ENCODE measurements at places on chromosomes 11 and 22. TPM values are rescaled to one million over a fixed set of nuclear protein-coding genes. Genes with fewer than 3 reads are reported as not detected.

GRCh38 chr11:7906481-7906880, 24.6 kb downstream of the OR10A6 start:
- DNase-seq = no peak
- no peaks in the 10 kb centered on the region for H3K27me3 ChIP-seq

DNA sequence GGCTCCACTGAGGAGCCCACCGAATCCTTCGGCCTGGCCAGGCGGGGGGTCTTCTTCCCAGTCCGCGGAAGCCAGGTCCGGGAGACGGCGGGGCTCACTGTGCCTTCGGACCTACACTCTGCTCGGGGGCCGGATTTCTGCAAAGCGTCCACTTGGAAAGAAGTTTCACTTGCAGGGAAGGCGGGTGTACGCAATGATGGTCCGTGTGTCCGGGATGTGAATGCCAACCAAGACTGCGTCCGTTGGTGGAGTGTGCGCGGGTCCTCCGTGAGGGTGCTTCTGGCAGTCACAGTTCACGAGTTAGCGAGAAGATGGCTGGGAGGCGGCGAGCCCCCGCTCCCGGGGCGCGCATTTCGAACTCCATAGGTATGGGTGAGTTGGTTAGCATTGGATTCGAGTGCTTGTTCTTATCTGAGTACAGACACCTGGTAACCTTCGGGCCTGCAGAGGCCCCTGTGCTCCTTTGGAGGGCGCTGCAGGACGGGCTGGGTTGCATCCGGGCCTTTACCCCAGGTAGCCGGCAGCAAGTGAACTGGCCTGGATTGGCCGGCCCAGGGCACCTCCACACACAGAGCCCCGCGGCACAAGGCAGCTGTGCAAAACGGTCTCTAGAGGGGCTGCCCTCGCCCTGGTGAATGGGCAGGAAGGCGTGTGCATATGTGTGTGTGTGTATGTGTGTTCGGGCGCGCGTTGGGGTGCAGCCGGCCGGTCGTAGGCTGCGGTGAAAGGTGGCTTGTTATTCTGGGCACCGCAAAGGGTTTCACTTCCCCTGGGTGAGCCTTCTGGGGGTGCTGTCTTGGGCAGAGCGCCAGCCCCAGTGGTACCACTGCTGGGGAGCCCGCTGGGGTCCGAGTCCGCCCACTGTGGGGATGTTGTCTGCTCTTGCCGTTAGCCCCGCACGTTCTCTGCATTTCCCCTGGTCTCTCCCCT, 13.3 kb upstream of the CYP2R1 start:
- DNase-seq = no peak
- no peak overlapping the region for H3K27ac ChIP-seq
- H3K36me3 ChIP-seq = no peaks in the 10 kb centered on the region
- H3K4me3 ChIP-seq = no peak overlapping the region
- no peaks in the 10 kb centered on the region for H3K27me3 ChIP-seq

DNA sequence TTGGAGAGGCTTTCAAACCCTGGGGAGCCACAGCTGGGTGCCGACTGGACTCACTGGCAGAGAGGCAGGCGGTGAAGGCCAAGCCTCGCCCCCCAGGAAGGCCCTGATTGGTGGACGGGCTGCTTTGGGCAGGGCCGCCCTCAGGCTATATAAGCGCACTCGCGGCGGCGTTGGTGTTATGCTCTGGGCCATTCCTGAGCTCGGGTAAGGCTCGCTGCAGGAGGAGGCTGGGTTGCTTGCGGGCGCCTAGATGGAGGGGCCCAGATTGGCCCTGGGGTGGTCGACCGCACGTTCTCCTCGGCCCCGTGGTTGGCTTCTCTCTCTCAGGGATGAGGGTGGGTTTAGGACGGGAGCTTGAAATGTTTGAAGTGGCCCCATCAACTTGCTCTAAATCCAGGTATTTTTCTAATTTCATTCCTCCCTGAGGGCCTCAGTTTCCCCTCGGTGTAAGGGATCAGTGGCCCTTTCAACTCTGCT, at the start of gene SPDYC:
SPDYC (plus strand) TSS at position 176 of the 477 bp plus-strand sequence. CDS start 1,125 bp downstream, outside the sequence.
- peak; percentile 98 for DNase-seq
- H3K27ac ChIP-seq = peak within 1 kb of the TSS; percentile 87
- H3K36me3 ChIP-seq = no peaks in the 10 kb centered on the region

- no peak overlapping the region for H3K4me3 ChIP-seq
- DNase-seq = no peak
- H3K27ac ChIP-seq = no peak overlapping the region
- H3K36me3 ChIP-seq = peaks cover 17% of the 10 kb centered on the region
Observed at GRCh38 chr11:116946414-116946813, 109.0 kb upstream of the APOA1 start.

DNA sequence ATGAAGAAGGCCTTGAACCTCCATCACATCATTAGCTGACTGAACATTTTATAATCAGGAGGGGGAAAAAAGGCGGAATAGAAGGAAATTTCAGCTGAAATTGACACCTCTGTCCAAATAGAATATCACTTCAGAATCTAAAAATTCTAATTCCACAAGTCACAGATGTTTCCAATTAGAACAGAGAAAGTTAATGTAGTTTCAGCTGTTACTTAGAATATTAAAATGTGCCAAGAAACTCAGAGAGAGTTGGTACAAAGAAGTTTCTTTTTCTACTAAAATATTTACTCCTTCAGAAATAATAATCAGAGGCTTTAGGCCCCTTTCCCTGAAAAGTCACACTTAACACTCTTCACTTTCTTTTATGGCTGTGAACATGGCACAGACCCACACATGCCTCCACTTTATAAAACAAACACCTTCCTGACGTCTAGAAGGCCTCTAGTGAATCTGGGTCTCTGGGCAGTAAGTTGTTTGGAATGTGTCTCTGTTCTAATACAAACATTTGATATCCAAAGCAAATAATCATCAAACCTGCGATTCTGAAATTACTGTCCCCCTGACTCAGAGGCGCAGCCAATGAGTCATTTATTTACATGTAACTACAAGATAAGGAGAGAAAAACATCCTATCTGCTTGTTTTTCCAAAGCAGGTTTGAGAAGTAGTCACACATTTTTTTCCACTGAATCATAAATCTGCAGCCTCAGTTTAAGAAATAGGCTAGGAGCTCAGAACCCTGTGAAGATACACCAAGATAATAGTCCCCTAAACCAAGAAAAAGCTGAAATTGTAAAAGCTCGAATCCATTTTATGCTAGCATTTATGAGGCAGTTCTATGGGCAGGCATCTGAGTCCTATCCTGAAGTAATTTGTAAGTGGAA, 148.4 kb downstream of the ME3 start:
- H3K36me3 ChIP-seq = no peaks in the 10 kb centered on the region
- H3K27me3 ChIP-seq = no peaks in the 10 kb centered on the region
- no peak overlapping the region for H3K4me3 ChIP-seq
- peaks cover 33% of the 10 kb centered on the region for H3K4me1 ChIP-seq
- H3K27ac ChIP-seq = no peak overlapping the region

GRCh38 chr11:11572386-11572785, 49.4 kb downstream of the GALNT18 start:
- H3K4me1 ChIP-seq = no peaks in the 10 kb centered on the region
- H3K36me3 ChIP-seq = no peaks in the 10 kb centered on the region

DNA sequence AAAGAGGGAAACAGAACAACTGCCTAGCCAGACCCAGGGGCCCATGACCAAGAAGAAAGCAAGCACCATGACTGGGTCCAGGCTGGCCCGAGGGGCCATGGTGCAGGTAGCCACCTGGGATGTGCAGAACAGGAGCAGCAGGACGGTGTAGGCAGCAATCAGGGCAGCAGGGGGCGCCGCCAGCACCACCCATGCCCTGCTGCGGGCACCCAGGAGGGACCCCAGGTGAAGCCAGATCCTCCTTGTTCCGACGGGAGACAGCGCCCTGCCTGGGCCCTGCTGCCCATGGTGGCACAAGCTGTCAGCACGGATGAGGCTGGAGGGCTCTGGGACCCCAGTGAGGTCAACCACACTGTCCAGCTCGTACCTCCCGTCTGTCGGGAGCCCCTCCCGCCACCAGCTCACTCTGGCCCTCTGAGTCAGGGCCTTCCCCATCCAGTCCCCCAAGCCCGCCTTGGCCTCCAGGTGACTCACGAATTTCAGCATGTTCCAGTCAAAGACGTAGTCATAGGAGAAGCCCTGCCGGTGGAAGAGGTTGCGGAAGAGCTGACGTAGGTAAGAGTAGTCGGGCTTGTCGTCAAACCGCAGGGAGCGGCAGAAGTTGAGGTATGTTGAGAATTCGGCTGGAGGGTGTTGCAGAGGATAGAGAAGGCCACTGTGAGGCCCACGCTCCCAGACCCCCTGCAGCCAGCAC, 18.8 kb downstream of the CSNK1E start:
- no peaks in the 10 kb centered on the region for H3K4me1 ChIP-seq
- no peaks in the 10 kb centered on the region for H3K27me3 ChIP-seq
- H3K36me3 ChIP-seq = peaks cover 80% of the 10 kb centered on the region

DNA sequence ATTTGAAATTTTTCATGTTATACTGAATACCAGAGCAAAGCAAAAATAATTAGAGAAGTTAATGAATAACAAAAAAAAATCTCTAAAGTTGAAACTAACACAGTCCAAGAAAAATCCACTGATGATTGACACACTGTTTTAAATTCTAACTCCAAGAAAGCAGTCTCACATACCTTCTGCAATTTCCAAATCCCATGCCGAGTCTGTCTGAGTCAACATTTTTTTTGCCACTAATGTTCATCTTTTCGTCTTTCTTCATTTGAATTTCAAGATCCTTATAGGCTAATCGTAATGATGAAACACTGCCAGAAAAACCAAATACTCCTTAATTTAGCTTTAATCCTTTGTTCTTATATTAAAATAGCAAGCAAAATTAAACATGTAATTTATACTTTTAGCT, 39.5 kb downstream of the ARFGAP3 start:
- no peaks in the 10 kb centered on the region for H3K4me1 ChIP-seq
- H3K27me3 ChIP-seq = no peaks in the 10 kb centered on the region
- no peaks in the 10 kb centered on the region for H3K36me3 ChIP-seq

- H3K36me3 ChIP-seq = no peaks in the 10 kb centered on the region
- no peak overlapping the region for H3K27ac ChIP-seq
- H3K4me3 ChIP-seq = no peak overlapping the region
- DNase-seq = peak; percentile 47
- H3K27me3 ChIP-seq = peaks cover 5% of the 10 kb centered on the region
Observed at GRCh38 chr11:69909561-69910518, 90.6 kb upstream of the FGF3 start.

DNA sequence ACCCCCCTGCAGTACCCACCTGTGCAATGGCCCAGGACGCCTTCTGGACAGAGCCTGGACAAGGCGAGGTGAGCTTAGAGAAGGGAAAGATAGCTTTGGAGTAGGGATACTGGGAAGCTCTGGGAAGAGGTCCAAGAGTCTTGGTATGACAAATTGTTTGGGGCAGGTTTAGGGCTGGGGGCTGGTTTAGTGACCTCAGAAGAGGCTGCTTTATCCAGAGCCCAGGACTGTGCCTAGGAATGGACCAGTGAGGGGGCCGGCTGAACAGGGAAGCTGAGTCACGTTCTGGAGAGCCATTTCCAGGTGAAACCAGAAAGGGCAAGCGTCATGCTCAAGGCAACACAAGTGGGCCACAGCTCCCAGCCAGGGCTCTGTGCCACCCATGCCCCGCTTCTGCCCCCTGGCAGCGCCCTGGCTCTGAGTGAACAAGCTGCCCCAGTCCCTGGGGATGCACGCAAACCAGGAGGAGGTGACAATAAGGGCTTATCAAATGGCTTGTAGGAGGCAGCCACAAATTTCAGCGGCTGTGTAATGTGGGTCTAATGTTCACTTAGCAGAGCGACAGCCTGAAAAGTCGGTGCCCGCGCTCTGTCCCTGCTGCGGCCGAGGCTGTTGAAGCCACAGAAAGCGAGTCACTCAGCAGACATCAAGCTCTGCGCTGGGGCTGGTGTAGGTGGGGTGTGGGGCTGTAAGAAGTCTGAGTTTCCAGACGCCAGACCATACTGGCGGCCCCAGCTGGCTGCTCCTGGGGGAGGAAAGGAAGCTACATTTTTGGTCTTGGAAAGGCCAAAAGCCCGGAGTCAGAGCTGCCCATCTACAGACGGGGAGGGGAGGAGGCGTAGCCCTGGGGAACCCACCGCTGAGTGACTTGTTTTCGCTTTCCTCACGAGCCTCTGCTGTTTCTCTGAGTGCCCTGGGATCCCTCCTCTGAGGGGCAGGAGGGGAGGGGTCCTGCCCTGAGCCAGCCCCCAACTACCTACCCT, 18.3 kb upstream of the SYT7 start:
- no peaks in the 10 kb centered on the region for H3K36me3 ChIP-seq
- peaks cover 14% of the 10 kb centered on the region for H3K27me3 ChIP-seq
- no peak overlapping the region for H3K4me3 ChIP-seq
- H3K4me1 ChIP-seq = peaks cover 9% of the 10 kb centered on the region
- DNase-seq = no peak
- no peak overlapping the region for H3K27ac ChIP-seq

DNA sequence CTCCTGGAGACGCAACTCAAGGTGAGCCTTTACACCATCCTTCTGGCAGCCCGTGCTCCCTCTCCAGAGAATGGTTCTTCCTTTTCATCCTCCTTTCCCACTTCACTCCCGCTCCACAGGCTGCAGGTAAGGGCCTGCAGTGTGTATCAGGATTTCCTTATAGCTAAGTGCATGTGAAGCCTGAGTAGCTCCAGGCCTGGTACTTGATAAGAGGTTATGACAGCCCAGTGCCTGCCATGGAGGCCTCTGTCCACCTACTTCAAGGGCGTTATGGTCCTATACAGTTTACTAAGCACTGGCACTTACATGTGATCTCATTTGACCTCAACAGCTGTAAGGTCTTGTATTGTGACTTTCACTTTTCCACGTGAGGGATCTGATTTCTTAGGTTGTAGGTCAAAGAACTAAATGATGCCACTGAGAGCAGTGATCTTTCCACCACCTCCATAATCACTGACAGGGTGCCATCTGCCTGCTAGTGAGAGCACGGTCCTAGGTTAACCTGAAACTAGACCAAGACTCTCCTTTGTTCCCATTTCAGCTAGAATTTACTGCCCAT, 18.1 kb downstream of the SSH3 start:
- H3K4me1 ChIP-seq = peaks cover 19% of the 10 kb centered on the region
- H3K4me3 ChIP-seq = no peak overlapping the region
- H3K27me3 ChIP-seq = no peaks in the 10 kb centered on the region
- H3K36me3 ChIP-seq = no peaks in the 10 kb centered on the region
- no peak for DNase-seq

- no peak for DNase-seq
- H3K4me1 ChIP-seq = peaks cover 17% of the 10 kb centered on the region
- peak overlapping the region; percentile 18 for H3K27ac ChIP-seq
- no peaks in the 10 kb centered on the region for H3K27me3 ChIP-seq
Observed at GRCh38 chr22:31950226-31950625, 5.9 kb downstream of the YWHAH start.

- H3K4me1 ChIP-seq = peaks cover 3% of the 10 kb centered on the region
- H3K27ac ChIP-seq = no peak overlapping the region
Observed at GRCh38 chr11:8332196-8332595, 68.5 kb upstream of the LMO1 start.

GRCh38 chr11:38971141-38971540, 2373.1 kb upstream of the RAG2 start:
- H3K27ac ChIP-seq = no peak overlapping the region
- H3K4me1 ChIP-seq = no peaks in the 10 kb centered on the region
- DNase-seq = no peak
- no peaks in the 10 kb centered on the region for H3K36me3 ChIP-seq
- H3K4me3 ChIP-seq = no peak overlapping the region

THY1 gene
- 0.20 TPM for total RNA-seq

TMPRSS4 gene
- 6.6 TPM for total RNA-seq

FAM181B gene
- total RNA-seq = not detected

PC gene
- total RNA-seq = 38.0 TPM

IGSF9B gene
- 0.04 TPM for total RNA-seq

All from K562 (cell line).